ENCODE measurements at places on chromosomes 12 and 14.

- DNase-seq, result peak; percentile 34
Observed at GRCh38 chr12:120076651-120077050, 39.9 kb downstream of the RAB35 start.

- DNase-seq, result no peak
Observed at GRCh38 chr14:103185051-103186029, 62.1 kb downstream of the TNFAIP2 start.

- no peak for DNase-seq
Observed at GRCh38 chr14:94989946-94990345, 167.4 kb downstream of the DICER1 start.

GRCh38 chr12:8127138-8127537 is 3.7 kb downstream of the CLEC4A start:
- DNase-seq, result no peak

DNA sequence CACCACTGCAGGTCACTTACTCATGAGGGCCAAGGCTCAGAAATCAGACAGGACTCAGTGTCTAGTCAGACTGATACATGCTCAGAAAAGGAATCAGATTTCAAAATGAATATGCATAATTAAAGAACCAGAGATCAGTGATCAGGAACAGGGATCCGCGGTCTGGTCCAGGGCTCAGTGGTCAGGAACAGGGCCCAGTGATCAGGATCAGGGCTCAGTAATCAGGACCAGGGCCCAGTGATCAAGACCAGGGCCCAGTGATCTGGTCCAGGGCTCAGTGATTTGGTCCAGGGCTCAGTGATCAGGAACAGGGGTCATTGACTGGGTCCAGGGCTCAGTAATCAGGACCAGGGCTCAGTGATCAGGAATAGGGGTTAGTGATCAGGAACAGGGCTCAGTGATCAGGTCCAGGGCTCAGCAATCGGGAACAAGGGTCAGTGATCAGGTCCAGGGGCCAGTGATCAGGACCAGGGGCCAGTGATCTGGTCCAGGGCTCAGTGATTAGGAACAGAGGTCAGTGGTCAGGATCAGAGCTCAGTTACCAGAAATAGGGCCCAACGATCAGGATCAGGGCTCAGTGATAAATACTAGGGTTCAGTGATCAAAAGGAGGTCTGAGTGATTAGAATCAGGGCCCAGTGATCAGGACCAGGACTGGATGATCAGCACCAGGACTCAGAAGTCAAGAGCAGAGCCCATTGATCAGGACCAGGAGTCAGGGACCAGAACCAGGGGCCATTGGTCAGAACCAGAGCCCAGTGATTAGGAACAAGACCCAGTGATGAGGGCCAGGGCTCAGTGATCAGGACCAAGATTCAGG is 175.3 kb downstream of the TMEM121 start:
- DNase-seq, result peak; percentile 0

GRCh38 chr14:67574806-67575205 is 25.3 kb downstream of the PIGH start:
- DNase-seq, result no peak

GRCh38 chr12:112557951-112558630 is 139.3 kb downstream of the PTPN11 start:
- no peak for DNase-seq

DNA sequence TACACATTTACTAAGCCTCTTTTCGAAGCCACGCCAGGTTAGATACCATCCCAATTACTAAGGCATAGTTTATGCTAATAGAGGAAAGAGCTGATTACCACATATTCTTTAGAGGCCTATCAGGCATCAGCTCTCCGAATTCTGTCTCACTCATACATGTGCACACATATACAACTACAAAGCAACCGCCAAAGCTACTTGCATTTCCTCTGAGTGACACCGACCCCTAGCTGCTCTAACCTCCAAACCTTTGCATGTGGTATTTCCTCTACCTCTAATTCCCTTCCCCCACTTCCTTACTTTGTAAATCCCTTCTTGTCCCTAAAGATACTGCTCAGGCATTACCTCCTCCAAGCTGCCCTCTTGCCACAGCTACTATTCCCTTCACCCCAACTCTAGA is 107.2 kb downstream of the DUSP6 start:
- DNase-seq, result peak; percentile 64

- DNase-seq, result no peak
Observed at GRCh38 chr14:28779456-28779855, 12.9 kb downstream of the FOXG1 start.

- DNase-seq, result no peak
Observed at GRCh38 chr14:25846246-25846645, 751.6 kb downstream of the NOVA1 start.

- no peak for DNase-seq
Observed at GRCh38 chr14:34426313-34427295, 35.4 kb downstream of the SPTSSA start.

GRCh38 chr12:82873951-82874350 is 187.2 kb downstream of the TMTC2 start:
- DNase-seq, result no peak

GRCh38 chr12:92778525-92778924 is 75.7 kb downstream of the PLEKHG7 start:
- DNase-seq, result no peak

DNA sequence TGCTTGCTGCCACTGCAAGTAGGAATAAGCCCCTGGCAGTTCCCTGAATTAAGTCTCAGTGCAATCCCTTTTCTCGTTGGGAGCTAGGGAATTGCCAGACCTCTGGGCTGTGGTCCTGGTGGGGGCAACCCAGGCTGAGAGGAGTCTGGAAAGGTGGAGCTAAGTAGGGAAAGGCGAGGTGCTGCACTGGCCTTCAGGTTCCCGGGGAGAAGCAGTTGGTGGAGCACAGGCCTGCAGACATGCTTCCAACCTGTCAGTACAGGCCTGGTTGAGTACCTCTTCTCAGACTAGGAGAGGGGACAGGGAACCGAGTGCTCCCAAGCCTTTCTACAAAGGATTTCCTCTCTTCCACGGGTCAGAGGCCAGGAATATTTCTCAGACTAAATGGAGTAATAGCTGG is 1.5 kb downstream of the NRIP2 start:
- no peak for DNase-seq

DNA sequence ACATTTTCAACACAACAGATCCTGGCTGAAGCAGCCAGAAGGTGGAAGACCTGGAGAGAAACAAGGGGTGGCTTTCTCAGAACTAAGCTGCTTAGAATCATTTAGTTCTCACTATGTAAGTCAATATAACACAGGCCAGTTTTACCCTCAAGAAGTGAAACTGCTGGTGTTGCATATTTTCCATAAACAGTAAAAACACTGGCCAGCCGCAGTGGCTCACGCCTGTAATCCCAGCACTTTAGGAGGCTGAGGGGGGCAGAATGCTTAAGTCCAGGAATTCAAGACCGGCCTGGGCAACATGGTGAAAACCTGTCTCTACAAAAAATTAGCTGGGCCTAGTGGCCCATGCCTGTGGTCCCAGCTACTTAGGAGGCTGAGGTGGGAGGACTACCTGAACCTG is 11.6 kb downstream of the STX2 start:
- DNase-seq, result peak; percentile 33

GRCh38 chr12:5513406-5513805 is 81.5 kb downstream of the NTF3 start:
- DNase-seq, result peak; percentile 31

DNA sequence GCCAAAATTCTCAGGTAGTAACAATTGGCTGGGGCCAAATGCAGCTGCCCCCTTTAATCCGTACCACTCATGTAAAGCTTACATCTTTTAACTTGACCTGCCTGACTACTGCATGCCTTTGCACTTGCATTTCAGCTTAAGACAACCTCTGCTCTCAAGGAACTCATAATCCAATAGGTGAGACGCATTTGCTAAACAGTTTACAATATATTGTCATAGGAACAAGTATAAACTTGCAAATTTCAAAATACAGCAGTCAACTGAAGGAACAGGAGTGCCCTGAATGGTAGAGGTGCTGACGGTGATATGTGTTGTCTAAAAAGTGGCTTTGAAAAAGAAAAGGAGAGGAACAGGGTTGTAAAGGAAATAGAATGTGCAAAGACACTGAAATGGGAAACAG is 3.6 kb upstream of the BRMS1L start:
- no peak for DNase-seq

DNA sequence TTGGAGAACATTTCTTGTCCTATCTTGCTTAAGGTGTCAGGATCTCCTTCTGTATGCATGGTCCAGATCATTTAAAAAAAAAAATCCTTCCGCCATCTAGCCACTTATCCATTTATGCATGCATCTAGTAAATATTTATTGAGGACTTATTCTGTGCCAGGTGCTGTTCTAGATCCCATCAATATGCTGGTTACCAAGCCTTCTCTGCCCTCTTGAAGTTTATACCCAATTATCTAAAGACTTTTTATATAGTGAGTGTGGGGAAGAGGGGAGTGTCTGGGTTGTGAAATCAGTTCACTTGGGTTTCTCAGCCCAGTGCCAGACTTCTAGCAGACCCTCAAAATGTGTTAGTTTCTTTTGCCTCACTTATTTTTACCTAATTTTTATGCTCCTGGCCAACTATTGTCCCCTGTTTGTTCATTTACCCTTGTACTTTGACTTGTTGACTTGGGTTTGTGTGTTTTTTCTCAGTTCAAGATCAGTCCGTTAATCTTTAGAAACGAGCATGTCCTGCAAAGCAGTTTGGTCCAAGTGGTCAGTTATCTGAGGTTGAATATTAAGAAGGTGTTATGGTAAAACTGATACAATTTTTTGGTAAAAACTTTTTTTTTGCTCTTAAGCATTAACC is 488.9 kb downstream of the PCNX1 start:
- DNase-seq, result no peak

GRCh38 chr12:100375038-100375735 is 18.3 kb downstream of the SLC17A8 start:
- DNase-seq, result peak; percentile 73

GRCh38 chr12:68474467-68475204 is 136.1 kb upstream of the RAP1B start:
- DNase-seq, result no peak

DNA sequence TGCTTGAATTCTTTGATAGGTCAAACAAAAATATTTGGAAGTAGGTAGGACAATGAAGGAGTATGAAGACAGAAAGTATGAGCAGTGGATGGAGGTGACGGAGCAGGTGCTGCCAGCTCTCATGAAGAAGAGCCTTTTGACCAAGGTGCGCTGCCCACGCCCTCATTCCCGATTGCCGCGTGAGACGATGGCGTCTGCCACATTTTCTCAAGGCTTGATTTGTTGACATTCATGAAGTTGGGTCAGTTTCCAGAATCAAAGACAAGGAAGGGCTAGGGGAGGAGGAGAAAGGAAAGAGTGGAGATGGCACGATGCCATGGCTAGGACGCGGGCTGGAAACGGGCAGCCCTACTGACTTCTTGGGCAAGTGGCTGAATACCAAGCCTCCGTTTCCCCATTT is 37.1 kb downstream of the DNAH10 start:
- DNase-seq, result no peak

- no peak for DNase-seq
Observed at GRCh38 chr14:29783556-29783955, 144.1 kb downstream of the PRKD1 start.

DNA sequence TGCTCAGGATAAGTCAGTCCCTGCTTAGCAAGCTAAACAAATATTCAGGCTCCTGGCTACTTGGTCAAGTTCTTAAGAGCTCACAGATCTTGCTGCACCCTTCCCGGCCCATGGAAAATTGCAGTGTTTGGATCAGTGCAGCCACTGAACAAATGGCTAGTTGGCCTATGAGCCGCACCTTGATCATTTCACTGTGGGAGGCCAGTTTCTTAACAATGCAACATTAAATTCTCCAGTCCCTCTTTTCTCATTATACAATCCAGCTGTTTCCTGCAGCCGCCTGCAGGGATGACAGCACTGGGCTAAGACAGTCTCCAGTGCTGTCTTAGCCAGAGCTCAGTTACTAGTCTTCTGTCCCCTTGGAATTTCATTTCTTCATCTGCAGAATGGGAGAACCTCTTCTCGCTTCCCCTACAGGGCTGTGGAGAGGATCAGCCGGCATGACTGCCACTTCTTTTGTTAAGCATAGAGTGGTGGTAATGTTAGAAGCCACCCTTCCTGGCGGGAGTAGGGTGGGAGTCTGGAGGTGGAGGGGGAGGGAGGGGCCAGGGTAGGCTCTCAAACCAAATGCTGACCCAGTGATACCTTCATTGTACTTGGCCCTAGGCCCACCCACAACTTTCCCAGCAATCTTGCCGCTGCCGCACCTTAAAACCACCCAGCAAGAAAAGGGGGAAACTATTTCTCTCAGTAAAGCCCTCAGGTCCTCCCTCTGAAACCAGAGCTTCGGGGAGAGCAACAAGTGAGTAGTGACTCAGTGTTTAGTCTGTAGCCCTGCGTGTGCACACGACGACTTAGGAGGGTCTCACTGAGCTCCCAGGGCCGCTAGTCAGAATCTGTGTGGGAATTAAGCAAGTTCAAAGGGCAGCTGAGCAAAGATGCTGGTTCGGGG is 145.7 kb downstream of the NUAK1 start:
- peak; percentile 78 for DNase-seq

DNA sequence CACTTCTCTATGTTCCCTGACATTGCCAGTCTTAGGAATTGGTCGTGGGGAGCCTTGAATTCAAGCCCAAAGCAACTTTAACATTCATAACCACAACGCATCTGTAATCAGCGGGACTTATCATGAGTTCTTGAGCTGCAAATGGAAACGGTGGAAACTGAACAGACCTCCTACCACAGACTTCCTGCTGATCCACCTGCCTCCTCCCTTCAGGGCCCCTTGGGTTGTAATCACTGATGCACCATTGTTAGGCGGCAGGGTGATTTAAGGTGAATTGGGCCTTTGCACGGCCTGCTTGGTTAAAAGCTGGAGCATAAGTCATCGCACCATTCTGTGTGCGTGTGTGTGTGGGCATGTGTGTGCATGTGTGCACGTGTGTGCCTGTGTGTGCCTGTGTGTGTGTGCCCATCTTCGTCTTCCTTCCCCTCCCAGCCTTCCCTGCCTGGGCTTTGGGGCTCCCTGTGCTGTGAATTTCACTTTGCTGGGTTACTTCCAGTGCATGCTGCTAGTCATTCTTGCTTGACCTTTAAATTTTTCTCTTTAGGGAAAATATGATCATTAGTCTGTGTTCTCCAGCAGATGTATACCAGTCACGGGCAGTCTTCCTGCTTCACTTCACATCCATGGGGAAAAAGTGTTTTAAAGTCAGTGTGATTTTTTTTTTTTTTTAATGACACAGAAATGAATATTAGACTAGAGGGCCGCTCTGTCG is 29.1 kb downstream of the CHST11 start:
- DNase-seq, result no peak

DNA sequence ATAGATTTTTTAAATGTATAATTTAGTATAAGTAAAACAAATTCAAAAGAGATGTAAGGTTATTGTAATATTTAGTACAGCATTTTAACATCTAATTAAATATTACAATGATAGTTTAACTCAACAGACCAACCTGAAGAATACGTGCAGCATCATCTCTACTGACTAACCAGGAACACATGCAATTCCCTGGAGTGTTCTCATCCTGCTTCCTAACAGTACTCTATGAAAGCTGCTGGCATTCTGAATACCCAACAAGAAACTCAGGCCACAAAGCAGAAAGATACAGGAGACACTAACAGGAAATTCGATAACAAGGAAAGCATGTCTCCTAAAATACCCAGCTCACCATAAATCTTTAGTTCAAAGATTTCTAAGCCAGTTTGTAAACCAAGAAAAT is 58.3 kb downstream of the CEP83 start:
- no peak for DNase-seq
